HepG2 (cell line): ENCODE measurements at places on chromosomes 1 and 21. TPM values are rescaled to one million over a fixed set of nuclear protein-coding genes. Genes with fewer than 3 reads are reported as not detected.
A peak's percentile ranks its signal among the peaks of the same experiment; 100 is the strongest.

The SHC1 gene
- 52.0 and 55.0 TPM in 2 replicates for total RNA-seq

The C1QTNF12 gene
- total RNA-seq = 0.29 and 0.64 TPM in 2 replicates

The VSIG8 gene
- total RNA-seq = not detected in 2 replicates

The MPZ gene
- total RNA-seq = 7.3 and 18.3 TPM in 2 replicates

The PRR9 gene
- total RNA-seq = not detected in 2 replicates

The PEAR1 gene
- 0.06 and 0.27 TPM in 2 replicates for total RNA-seq

The GORAB gene
- total RNA-seq = 7.3 and 9.2 TPM in 2 replicates

The C1orf226 gene
- total RNA-seq = 4.7 and 7.2 TPM in 2 replicates

GRCh38 chr1:211068976-211069375 lies 65.0 kb downstream of the KCNH1 start:
- no peak for DNase-seq

- no peak for DNase-seq
These were observed 376.3 kb upstream of the PRMT6 start for GRCh38 chr1:106680216-106680615.

GRCh38 chr1:205680073-205680851 lies at the start of gene SLC45A3:
Gene SLC45A3, minus strand, starts transcription at chr1:205680509. Its CDS starts 15,853 bp downstream, at chr1:205664656.
- no peak for DNase-seq

DNA sequence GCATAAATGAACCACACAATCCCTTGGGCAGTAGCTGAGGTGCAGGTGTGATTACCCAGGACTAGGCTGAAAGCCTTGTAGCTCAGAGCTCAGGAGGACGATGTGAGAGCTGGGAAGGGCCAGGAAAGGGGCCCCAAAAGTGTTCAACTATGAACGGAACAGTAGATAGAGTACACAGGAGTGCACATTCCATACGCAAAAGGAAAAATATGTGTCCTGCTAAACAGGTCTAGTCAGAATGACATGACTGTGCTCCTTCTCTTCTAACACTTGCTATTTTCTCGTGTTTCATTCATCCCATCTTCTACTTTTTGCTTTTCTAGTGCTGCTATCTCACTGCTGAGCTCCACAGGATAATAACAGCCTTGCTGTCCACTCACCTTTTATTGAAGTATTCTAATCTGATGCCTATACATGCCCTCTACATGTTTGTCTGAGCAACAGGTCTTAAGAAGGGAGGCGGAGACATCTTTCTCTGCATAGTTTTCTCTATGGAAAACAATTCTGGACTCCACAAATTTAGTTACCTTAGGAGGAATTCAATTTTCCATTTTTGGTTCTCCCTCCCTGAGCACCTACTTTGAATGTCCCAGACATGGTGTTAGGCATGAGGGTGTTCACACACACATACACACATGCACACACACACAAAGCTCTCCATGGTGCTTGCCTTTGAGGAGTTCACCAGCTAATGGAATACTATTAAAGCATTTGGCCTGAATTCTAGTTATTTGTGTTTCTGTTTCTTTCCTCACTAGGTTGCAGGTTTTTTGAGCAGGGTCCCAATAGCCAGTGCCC lies 3.4 kb downstream of the S100A10 start:
- no peak for DNase-seq

- no peak for DNase-seq
These were observed 402.4 kb downstream of the USH2A start for GRCh38 chr1:216020743-216021345.

GRCh38 chr1:66599346-66599745 lies 65.4 kb downstream of the SGIP1 start:
- DNase-seq = no peak

GRCh38 chr1:74592580-74593355 lies 80.4 kb upstream of the LRRC53 start:
- DNase-seq = no peak

- no peak for DNase-seq
These were observed 45.9 kb downstream of the SPSB1 start for GRCh38 chr1:9338397-9339246.

DNA sequence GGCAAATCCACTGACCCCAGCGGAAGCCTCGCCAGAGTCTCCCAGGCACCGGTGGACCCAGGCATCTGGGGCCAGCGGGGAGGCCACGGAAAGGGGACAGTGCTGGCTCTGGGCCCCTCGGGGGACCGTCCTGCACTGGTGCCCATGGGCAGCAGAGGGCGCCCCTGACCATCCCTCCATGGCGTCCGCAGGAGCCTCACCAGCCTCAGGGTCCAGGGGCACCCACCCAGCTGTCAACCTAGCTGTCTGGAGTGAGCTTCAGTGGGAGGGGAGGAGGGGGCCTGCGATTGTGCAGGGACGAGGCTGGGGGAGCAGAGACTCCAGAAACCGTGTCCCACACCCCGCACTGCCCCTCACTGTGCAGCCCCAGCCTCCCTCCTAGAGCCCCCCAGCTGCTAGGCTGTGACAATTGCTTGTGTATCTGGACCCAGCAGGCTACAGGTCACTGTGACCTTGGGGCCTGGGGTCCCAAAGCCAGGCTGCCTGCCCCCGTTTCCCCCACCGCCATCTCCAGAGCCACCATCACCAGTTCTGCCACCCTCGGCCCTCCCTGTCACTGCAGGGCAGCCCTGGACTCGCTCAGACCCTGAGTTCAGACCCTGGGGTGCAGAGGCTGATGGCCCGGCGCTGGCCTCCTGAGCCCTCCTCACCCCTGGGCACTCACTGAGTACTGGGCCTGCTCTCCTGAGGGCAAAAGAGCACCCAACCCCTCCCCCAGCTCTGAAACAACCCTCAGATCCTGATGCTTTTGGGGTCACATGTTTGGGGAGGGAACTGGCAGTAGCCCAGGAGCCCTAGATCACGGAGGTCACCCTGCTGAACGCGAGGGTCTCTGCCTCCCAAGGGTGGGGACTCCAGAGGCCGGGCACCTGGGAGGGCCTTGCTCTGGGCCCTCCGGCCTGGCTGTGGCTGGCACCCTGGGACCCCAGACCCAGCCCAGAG lies 10.6 kb upstream of the COL6A1 start:
- peak; percentile 33 for DNase-seq

DNA sequence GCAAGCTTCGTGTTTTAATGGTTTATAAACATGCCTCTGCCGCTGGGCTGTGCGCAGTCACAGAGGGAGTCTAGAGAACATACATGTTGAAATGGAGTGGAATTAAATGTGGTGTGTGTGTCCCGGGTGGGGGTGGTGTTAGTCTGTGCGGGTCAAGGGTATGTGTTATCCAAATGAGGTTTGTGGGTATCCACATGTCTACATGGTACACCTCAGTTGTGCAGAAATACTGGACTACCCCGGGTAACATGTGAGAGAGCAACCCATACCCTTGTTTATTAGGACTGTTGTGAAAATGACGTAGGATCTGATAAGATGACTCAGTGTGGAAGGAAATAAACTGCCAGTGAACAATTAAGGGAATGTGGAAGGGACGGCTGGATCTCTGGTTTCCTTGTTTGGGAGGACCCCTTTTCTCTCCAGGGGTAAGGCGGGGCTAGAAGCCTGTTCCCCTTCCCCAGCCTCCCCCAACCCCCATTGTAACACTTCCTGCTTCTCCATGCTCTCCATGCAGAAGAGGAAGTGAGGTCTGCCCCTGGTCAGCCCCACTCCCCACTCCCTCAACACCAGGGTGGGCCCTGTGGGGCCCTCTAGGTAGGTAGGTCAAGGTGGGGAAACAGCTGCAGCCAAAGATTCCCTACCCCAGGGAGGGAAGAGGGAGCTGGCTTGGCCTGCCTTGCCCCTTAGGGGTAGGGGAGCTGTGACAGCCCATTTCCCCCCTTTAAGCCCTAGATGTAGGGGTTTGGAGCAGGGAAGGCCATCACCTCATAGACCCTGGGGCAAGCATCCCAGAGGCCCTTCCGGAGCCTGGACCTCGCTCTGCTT lies 690 bp downstream of the EPS8L3 start:
- no peak for DNase-seq

DNA sequence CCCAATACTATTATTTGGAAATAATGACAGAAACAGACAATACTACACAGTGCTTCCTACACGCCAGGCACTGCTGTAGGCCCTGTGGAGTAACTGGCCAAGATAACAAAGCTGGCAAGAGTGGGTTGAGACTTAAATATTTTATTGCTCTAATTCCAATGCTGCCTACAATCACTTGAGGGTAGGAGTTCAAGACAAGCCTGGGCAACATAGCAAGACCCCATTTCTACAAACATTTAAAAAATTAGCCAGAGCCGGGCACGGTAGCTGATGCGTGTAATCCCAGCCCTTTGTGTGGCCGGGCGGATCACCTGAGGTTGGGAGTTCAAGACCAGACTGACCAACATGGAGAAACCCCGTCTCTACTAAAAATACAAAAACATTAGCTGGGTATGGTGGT lies 9.3 kb upstream of the PABPC4 start:
- no peak for DNase-seq

DNA sequence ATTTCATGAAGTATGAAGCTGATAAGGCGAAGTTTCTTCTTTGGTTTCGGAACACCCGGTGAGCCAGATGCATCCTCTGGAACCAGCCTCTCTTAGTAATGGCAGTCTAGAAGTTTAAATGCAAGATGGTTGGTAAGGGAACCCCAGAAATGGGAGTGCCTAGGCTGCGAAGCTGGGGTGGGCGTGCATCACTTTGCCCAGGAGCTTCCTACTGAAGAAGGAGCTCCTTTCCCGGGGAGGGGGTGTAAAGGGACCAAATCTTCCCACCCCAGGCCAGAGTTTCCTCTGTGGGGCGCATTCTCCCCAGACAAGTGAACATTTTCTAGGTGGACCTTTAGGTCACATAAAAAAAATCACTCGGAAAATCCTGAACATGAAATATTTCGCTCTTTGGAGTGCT lies 4.4 kb downstream of the TFF2 start:
- DNase-seq = no peak

DNA sequence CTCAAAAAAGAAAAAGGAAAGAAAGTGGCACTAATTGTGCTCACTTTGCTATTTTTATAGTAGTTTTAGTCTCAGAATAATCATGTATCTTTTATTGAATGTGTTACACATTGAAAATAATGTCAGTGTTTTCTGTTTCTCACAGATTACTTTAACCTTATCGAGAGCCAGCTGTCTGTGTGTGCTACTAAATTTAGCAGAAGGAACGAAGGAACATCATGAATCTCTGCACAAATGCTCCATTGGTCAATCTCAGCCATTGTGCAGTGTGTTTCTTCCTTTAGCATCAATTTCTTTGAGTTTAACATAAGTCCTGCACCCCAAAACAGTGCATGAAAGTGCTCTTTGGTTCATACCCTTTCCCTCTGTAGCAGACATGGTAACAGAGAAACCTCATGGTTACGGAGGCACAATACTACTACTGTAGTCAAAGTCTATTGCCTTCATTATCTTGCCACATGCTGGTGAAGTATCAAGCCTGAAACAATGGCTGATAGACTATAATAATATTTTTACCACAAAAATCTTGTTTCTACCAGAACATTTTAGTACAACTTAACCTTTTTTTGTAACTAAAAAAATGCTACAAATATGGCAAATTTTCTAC lies 310.0 kb downstream of the HMCN1 start:
- no peak for DNase-seq

GRCh38 chr1:118828038-118828437 lies 160.1 kb downstream of the TBX15 start:
- no peak for DNase-seq

DNA sequence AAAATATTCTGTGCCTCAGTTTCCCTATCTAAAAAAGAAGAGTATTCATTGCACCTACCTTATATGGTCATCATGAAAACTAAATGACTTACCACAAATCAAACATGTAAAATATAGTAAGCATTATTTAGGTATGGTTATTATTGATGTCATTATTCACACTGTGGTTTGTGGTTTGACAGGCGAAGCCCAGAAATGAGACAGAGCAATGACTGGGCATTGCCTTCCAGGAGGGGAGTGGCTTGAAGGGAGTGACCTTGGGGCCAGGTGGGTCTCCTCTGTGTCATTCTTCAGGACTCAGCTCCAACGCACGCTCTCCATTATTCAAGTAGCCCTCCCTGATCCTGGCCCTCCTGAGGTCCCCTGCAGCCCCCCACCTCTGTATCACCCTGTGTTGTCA lies 133.7 kb downstream of the DMRTA2 start:
- DNase-seq = no peak

DNA sequence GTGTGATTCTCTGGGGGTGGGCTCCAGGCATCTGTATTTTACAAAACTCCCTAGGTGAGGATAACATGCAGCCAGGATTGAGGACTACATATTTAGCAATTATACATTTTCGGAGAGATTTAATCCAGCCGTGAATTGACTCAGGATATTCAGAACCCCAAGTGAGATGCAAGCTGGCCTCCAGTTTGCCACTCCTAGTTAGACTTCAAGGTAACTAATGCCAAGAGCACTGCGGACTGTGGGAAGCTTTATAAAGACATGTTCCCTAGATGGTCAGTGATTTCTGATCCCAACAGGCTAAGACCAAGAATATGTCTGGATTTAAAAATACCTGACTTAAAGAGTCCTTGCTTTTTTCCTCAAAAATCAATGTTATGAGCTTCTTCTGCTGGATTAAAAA lies 308.5 kb downstream of the NTNG1 start:
- no peak for DNase-seq

DNA sequence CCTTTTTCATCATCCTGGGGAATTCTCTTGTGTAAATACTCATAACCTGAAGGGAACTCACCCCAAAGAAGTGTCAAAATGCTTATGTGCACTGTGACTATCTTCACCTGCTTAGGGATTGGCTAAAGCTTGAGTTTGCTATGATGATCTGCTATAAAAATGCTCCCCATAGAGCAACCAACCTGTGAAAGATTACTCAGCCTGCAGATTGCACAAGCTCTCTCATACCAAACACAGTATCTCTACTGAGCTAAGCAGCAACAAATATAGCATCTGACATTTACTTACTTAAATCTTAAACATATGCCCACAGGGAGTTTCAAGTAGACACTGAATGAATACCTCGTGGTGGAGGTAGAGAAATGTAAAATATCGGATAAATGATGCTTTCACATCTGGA lies 725.8 kb downstream of the MRPL39 start:
- no peak for DNase-seq

DNA sequence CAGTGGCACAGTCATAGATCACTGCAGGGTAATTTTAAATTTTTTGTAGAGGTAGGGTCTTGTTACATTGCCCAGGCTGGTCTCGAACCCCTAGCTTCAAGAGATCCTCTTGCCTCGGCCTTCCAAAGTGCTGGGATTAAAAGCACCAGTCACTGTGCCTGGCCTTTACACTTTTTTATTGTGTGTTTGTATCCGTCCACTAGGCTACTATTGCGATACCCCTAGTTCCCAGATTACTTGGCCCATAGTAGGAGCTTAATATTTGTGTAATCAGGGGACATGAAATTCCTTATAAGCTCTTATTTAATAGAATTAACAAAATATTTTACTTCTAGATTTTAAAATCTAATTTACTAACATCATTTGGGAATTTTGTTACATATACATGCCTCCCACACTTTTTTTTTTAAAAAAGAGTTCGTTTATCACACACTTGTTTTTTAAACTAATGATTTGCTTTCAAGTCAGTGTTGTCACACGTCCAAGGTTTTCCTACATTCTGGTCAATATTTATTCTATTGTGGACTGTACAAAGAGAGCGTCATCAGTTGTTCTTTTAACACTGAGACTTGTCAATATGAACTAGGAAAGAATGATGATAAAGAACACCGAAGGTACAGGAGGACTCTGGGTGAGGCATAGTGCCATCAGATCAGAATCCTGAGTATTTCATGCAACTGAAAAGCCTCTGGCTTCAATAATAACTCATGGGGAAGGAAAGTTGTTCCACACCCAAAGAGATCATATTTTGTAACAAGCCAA lies 63.7 kb downstream of the LEPR start:
- DNase-seq = peak; percentile 88

GRCh38 chr1:234348964-234349363 lies 24.3 kb upstream of the COA6 start:
- DNase-seq = peak; percentile 35

GRCh38 chr1:156554971-156555370 lies 17.4 kb downstream of the IQGAP3 start:
- DNase-seq = no peak

- no peak for DNase-seq
These were observed 165.5 kb upstream of the DUSP10 start for GRCh38 chr1:221907166-221907932.
